LHCN-M2 (cell line): ENCODE measurements at places on chromosomes 11 and 22. TPM values are rescaled to one million over a fixed set of nuclear protein-coding genes. Genes with fewer than 3 reads are reported as not detected.

GRCh38 chr22:50308986-50309600 lies 1.6 kb upstream of the PLXNB2 start:
- peak; percentile 49 for DNase-seq

DNA sequence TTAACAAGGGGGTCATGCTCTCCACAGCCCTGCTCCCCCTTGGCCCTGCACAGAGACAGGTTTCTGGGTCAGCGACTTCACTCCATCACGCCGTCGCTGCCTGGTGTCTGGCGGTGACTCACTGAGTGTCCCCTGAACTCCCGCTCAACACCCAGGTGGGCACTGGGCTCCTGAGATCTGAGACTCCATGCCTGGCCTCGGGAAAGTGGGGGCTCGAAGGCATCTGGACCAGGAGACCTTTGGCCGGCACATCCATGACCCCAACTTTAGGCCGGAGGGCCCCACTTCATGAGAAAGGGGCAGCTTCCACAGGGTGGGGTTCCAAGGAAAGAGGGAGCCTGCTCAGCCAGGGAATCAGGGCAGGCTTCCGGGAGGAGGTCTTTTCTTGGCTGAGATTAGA lies 79.3 kb upstream of the PRR5 start:
- DNase-seq: no peak

ANO3 gene
- total RNA-seq: not detected in 2 replicates

GRCh38 chr22:26670459-26670858 lies 13.1 kb downstream of the MIAT start:
- DNase-seq: no peak

- DNase-seq: no peak
These were observed 1071.2 kb downstream of the BRD1 start for GRCh38 chr22:48756146-48757111.

DNA sequence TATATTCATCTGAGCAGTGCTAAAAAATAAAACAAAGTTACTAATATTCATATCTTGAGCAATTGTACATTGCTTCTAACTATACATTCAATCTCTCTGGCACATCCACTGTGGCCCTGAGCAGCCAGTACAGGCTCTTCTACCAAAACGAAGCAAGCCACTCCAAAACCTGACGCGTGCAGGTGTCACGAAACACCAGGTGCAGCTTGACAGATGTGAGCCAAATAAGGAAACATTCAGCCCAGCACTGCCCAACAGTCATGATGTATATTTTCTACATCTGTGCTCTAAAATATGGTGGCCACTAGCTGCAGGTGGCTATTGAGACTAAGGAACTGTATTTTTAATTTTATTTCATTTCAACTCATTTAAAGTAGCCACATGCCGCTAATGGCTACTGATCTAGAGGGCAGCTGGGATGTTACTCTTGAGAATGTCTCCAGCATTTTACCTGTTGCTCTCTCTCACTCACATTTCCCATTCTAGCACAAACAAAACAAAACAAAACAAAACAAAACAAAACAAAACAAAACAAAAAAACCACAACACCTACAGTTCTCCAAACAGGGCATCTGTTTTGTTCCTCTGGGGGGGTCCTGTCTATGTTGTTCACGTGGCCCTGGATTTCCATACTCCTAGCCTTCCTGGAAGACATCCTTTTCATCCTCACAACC lies 77.7 kb downstream of the LARGE1 start:
- no peak for DNase-seq

DNA sequence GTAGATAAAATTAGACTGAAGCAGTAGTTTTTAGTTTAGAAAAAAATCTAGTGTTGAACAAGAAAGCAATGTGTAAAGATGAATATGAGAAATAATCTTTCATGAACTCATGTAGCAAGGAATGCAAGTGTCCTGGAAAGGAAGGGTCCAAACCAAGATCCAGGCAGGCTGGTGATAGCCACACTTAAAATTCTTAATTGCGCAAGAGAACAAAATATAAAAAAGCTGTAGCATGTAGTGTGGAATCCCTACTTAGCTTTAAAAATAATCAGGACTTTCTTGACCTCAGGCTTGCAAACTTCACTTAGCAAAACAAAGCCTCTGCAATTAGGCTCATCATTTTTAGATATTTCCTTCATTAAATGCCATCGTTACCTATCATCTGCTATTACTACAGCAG lies 2186.1 kb upstream of the RAG2 start:
- DNase-seq: no peak

PARVG gene
- not detected in 2 replicates for total RNA-seq

C22orf42 gene
- total RNA-seq: not detected in 2 replicates

DNA sequence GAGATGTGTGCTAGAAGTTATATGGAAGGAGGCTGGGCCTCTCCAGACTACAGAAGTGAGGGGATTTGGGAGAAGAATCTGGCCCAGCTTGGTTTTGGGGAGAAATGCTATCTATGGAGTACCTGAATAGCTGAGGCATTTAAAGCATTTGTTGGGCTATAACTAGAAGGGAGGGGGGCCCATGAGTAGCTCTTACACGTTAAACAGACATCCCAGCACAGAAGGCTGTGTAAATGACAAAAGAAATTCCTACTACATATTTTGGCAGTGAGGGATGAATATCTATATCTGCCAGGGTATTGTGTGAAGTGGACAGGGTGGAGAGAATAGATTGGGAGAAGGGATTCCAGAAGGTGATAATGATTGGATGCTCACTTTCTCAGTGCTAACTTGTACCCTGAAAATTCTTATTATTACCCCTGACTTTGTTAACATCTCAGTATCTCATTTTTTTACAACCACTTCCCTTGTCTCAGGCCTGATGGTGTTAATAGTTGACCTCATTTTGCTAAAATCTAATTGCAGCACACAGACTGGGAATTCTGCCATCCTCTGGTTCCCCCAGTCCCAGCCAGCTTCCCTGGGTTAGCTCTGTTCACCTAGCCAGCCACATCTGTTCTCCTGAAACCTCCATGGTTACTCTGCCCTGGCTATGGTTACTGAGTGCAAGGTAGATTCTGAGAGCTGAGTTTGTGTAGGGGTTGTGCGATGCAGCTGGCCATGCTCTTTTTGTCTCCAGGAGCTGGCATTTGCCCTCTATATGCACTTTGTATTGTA lies 28.8 kb upstream of the RRM1 start:
- DNase-seq: no peak

GRCh38 chr11:44036811-44037657 lies 10.7 kb upstream of the ACCSL start:
- peak; percentile 80 for DNase-seq

DNA sequence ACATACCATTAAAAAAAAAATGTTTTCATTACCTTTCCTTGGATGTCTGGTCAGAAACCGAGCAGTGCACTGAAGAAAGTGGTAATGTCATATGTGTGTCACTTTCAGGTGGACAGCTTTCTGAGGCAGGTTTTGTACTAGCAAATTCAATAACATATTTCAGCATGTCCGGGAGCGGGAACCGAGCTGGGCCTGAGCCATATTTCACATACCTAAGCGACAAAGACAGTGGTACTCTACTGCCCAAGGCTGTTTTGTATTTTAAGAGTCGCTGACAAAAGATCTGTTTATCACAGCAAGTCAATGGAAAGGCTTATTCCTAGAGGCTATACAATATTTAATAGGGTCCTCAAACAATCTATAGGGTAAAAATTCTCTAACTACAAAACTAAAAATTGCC lies 38.0 kb downstream of the CLDN25 start:
- no peak for DNase-seq

DNA sequence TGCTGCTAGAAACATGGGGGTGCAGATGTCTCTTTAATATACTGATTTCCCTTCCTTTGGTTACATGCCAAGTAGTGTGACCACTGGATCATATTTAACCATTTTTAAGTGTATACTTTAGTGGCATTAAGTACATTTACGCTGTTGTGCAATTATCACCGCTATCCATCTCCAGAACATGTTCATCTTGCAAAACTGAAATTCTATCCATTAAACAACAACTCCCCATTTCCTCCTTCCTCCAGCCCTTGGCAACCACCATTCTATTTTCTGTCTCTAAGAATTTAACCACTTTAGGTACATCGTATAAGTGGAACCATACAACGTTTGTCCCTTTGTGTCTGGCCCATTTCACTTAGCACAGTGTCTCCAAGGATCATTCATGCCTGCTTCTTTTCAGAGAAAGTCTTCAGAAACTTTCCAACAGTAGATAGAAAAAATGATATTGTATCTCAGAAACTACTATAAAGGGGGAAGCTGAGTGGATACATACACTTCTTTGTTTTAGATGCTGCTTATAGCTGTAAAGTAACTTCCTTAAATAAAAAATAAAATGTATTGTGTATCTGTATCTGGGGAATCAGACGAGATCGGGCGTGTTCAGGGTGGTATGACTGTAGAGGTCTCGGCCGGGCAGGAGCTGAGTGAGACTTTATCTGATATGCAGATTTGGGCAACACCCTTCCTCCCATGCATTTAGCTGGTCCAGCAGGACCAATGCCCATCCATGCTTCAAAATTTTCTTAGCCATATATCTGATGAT lies 44.6 kb upstream of the ZBED5 start:
- no peak for DNase-seq

DNA sequence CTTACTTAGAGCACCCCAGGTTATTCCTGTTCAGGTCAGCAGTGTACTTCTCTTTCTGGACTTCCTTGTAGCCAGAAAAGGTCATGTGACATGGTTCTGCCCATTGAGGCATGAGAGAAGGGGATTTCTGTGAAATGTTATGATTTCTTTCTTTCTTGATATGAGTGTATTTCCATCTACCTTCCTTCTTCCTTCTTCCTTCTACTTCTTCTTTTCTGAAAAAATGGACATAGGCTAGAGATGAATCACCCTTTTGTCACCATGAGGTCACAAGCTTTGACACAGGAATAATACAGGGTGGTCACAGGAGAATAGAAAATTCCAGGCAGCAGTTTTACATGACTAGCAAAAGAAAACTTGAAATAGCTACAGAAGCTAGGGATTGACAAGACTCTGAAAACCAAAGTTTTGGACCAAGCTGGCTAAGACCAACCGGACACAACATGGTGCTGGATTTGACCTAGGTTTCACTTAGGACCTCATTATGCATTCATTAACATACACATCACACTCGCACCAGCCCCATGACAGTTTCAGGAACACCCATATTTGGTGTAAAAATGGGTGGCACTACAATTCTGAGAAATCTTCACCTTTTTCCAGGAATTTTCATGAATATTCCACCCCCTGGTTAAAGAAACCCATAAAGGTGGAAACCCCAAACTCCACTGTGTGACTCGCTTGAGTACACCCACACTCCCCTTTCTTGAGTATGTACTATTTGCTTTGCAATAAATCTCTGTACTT lies 21.2 kb upstream of the MAP6 start:
- peak; percentile 28 for DNase-seq

MUC2 gene
- total RNA-seq: not detected in 2 replicates

ROBO3 gene
- total RNA-seq: 11.9 and 18.5 TPM in 2 replicates

OR51I1 gene
- total RNA-seq: not detected in 2 replicates

DNA sequence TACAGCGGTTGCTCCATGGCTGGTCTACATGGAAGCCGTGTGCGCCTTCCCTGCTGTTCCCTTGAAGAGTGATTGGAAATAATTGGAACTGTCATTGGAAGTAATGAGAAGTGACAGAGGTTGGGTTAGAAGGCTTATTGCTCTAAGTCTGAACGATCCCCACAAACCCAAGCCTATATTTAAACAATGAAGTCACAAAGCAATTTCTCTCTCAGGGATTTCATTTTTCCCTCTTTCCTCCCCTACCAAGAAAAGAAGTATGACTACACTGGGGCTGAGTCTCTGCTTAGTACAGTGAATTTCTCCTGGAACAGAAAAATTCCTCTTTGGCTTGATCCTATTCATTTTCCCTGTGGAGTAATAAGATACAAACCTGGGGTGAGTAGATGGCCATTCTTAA lies 7.8 kb downstream of the CLMP start:
- no peak for DNase-seq

DNA sequence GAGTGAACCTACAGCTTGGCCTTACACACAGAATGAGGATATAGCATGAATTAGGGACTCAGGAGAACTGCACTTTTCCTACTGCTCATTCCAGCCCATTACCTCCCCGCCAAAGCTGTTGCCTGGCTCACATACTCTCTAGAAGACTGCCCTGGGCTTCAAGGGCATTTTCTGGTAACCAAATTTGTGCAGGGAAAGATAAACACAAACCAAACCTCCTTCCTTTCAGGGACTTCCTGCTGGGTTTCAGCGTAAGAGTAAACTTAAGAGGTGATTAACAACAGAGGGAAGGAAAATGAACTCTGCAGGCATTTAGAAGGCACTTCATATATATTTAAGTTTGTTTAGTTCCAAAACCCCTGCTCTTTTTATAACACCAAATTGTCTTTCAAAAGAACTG lies 194.9 kb downstream of the SWAP70 start:
- peak; percentile 49 for DNase-seq

GRCh38 chr11:110249066-110249465 lies 47.3 kb downstream of the RDX start:
- peak; percentile 10 for DNase-seq

- no peak for DNase-seq
These were observed 111.7 kb upstream of the RASSF10 start for GRCh38 chr11:12897390-12897789.

DNA sequence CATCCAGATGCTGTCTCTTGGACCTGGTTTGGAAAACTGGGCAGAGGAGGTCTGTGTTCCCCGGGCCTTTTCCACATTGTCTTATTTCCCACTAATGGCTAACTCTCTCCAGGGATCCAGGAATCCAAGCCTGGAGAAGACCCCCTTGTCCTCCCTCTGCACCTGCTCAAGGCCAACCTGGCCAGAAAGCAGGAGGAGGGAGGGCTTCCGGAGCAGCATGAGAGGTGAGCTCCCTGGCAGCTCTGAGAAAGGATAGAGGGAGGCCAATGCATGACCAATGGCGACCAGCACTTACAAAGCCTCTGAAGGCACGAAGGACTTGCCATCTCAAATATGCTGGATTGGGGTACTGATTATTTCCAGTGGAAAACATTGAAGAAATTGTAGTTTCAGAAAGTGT lies 445.0 kb upstream of the B3GAT1 start:
- DNase-seq: no peak

- DNase-seq: no peak
These were observed 37.6 kb upstream of the CEP295 start for GRCh38 chr11:93623920-93624319.

GRCh38 chr11:45144126-45145082 lies 2.0 kb upstream of the PRDM11 start:
- DNase-seq: no peak

DNA sequence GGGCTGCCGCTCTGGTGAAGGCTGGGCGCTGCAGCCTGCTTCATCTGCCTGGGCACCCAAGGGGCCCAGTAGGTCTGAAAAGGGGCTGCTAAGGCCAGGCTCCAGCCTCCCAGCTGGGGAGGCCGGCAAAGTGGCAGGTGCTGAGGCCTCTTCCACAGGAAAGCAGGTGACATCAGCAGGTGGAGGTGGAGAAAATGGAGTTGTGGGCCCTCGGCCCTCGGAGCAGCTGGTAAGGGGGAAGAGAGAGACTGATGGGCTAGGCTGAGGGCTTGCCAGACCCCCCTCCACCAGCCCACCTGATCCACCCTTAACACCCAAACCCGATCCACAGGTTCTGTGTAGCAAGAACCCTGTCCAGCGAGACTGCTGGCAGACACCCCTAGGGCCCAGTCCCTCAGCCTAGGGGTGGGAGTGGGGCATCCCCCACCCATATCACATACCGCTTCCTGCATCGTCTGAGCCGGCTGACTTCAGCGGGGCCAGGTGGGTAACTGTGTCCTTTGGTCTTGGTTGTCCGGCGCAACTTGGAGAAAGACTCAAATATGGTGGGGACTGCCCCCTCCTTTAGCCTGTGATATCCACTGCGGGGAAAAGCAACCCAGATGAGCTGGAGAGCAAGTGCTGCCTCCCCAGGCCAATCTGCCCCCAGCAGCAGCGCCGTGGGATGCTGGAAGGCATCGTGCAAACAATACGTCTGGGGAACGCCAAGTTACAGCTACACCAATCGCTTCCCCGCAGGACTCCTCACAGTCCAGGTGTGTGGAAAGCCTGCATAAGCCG lies 1.5 kb downstream of the THAP7 start:
- DNase-seq: no peak
